GM13976 (cell line): ENCODE measurements at places on chromosomes 4 and X.

DNA sequence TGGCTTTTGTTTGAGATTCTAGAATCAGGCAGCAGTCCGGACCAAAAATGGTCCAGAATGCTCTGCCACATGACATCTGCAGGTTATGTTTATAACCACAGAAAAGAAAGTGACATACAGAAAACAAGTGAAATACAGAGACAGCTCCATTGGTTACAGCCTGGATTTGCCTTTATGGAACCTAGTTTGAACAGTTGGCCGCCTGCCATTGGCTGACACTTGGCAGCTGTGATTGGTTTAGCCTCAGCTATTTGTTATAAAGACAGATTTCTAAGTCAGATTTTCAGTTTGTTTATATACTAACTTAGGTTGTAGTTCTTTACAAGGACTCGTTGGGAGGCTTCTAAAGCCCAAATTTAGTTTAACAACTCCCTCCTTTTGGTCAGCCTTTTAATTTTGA lies 40.8 kb upstream of the IL9R start:
- no peak for DNase-seq

GRCh38 chrX:4579999-4580398 lies 866.5 kb upstream of the PRKX start:
- DNase-seq: no peak

DNA sequence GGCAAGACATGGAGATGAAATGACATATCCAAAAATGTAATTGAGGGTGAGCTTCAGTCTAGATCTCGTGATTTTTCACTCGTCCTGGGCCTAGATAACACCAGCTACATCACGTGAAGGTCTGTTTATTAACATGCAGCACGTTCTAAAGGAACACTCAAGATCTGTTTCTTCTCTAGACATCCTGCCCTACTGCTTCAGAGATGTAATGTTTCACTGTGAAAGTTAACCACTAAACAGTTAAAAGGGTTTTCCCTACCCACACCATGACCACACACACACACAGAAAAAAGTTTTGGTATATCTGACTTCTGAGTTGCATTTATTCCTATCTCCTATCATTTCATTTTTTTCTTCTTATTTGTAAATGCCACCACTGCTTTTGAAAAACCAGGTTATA lies 52.3 kb upstream of the SMIM31 start:
- peak; percentile 31 for DNase-seq

DNA sequence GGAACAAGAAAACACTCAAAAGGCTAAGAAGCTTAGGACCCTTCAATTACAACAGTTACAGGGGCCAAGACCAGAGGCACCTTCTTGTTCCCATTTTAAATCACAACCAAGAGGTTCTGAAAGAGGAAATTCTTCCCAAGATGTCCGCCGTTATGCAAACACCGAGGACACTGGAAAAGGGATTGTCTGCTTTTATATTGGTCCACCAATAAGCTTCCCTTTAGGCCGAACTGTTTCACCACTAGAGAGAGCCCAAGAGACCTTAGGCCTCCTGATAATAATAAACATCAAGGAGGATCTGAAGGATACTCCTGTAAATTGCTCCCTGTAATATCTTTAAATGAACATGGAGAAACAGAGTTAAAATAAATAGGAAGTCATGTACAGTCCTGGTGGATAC lies 92.6 kb upstream of the NLRP2B start:
- no peak for DNase-seq

DNA sequence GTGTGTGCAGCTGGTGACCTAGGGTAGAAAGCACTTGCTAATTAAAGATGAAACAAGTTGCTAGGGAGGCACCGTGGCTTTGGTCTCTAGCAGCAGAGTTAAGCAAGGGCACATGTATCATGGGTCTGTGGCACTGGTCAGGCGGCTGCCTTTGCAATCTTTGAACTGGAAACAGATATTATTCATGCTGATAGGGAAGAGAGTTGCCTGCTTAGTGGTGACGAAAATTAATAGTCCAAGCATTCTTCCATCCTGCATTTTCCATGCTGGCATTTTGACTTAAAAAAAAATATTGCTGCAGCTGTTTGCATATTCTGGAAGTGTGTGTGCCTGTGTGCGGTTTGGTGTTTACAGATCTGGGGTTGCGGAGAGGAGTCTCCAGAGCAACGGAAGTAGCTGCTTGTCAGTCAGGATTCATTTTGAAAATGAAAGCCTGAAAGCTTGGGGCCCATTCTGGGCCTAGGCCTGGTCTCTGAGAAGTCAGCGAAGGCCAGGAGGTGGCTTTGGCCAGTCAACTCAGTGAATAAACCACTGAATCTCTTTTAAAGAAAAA lies 2.3 kb upstream of the SOWAHD start:
- DNase-seq: peak; percentile 75

DNA sequence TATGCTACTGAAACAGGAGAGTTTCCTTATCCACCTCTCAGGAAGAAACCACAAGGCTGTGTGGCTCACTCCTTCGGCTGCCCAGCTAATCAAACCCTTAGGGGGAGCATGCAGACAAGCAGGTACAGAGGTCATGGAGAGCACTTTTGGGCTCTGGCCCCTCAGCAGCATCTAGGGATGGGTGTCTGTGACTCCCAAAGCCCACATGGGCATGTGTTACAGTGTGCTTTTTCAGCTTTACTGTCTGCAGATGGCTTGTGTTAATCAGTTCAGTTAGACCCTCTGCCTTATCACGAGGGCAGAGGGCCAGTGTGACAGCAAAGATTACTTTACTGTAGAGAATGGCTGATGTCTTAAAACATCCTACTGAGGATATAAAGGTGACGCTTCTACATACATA lies 447.4 kb downstream of the PCDH10 start:
- DNase-seq: no peak

DNA sequence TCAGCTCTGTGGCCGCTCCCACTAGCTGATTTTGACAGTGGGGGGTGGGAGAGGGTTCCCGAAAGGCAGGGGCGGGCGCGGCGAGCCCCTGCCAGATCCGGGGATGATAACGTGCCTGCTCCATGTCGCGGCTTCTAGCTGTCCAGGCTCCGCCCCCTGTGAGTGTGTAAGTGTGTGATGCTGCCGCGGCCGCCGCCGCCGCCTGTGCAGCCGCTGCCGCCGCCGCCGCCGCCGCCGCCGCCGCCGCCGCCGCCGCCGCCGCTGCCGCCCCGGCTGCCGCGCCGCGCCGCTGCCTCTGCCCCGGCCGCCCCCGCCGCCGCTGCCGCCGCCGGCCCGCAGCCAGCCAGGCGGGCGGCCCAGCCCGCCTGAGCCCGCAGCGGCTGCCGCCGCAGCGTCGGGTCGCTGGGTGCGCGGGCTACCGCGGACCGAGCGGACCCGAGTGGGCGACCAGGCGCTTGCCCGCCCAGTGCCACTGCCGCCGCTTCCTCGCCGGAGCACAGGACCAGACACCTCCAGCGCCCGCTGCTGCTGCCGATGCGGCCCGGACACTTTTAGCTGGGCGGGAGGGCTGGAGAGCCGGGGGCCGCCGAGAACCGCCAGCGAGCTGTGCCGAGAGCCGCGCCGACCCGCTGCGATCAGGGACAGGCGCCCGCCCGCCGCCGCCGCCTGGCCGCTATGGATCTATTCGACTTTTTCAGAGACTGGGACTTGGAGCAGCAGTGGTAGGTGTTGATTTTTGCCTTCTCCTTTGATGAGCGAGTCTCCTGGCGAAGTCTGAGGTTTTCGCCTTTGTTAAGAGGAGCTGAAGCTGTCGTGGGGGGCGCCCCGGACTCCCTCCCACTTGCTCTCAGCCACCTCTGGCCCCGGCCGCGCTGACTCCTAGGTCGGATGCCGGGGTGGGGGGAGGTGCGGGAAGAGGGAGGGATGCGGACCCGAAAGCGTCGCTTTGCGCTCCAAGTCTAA lies at the start of gene AFF2:
TSS of gene AFF2 (plus strand) at position 195 of the 963 bp plus-strand sequence. CDS start at position 676, 481 bp downstream.
- peak; percentile 35 for DNase-seq

DNA sequence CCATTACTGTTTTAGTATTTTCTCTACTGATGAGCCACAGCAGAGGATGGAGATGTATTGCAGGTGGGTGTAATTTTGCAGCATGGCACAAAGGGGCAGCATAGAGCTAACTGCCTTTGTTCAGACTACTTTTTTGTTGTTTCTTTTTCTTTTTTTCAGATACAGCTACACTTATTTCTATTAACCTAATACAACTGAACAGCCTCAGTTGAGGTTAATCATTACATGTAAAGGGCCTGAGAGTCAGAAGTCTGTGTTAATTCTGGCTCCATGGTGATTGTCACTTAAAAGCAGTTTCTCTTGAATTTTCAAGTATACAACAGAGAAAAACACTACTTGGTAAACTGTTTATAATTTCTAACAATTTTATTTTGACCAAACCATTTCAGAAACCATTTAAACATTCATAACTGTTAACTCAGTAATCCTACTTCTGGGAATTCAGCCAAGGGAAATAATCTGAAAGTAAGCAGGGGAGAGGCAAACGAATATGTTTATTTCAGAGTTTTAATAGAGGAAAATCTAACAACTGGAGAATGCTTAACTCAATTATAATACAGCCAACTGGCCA lies 13.9 kb upstream of the PPEF2 start:
- DNase-seq: peak; percentile 66

GRCh38 chr4:2648159-2648814 lies 107.8 kb downstream of the TNIP2 start:
- no peak for DNase-seq

- peak; percentile 65 for DNase-seq
These were observed 3.2 kb downstream of the CXorf65 start for GRCh38 chrX:71103110-71103983.

DNA sequence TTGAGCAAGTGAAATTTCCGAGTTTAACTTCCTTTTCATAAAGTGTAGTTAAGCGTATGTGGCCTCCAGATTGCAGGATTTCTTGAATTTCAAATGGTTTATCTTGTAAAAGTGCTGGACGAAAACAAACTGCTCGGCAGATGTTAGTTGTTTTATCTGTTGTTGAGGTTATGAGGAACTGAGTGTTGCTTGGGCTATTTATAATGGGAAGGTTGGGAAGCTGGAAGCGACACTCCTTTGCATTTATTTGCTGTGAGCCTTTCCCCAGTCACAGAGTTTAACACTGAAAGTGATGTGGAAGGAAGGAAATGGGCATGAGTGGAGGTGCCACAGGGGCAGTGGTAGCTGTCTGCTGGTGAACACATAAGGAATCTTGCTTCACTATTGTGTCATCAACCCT lies 284.9 kb downstream of the PCDH7 start:
- no peak for DNase-seq

GRCh38 chr4:38004062-38004461 lies 43.9 kb downstream of the PTTG2 start:
- DNase-seq: no peak

DNA sequence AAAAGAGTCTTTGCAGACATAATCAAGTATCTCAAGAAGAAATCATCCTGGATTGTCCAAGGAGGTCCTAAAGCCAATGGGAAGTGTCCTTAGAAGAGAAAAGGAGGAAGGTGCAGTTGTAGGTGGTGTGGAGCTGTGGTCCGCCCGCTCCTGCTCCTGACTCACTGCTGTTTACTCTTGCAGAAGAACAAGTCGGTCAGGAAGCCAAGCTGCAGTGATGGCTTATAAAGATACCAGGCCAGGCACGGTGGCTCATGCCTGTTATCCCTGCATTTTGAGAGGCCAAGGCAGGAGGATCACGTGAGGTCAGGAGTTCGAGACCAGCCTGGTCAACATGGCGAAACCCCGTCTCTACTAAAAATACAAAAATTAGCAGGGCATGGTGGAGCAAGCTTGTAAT lies 66.4 kb upstream of the ATP6AP2 start:
- no peak for DNase-seq

GRCh38 chr4:71614621-71615020 lies 169.3 kb downstream of the GC start:
- DNase-seq: no peak

- no peak for DNase-seq
These were observed 354.7 kb downstream of the STIM2 start for GRCh38 chr4:27215220-27215826.

DNA sequence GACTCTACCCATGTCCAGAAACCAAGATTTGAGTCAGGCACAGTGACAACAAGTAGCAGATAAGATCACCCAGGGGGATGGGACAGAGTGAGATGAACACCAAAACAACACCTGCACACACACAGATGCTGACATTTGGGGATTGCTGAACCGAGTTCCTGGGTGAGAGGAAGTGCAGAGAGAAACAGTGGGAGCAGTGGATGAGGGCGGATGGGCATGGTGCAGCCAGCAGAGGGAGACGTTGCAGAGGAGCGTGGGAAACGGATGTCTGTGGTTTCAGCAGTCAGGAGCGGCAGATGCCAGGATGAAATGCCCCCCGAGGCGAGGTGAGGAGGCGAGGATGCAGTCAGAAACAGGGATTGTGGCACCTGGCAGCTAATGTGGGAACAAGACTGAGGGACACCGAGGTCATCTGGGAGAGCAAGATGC lies 78.6 kb upstream of the STS start:
- DNase-seq: no peak

GRCh38 chr4:88981993-88982392 lies 75.0 kb downstream of the FAM13A start:
- no peak for DNase-seq

GRCh38 chr4:89397441-89397840 lies 89.8 kb upstream of the GPRIN3 start:
- no peak for DNase-seq

GRCh38 chr4:82469791-82470345 lies 39.5 kb downstream of the ENOPH1 start:
- no peak for DNase-seq

DNA sequence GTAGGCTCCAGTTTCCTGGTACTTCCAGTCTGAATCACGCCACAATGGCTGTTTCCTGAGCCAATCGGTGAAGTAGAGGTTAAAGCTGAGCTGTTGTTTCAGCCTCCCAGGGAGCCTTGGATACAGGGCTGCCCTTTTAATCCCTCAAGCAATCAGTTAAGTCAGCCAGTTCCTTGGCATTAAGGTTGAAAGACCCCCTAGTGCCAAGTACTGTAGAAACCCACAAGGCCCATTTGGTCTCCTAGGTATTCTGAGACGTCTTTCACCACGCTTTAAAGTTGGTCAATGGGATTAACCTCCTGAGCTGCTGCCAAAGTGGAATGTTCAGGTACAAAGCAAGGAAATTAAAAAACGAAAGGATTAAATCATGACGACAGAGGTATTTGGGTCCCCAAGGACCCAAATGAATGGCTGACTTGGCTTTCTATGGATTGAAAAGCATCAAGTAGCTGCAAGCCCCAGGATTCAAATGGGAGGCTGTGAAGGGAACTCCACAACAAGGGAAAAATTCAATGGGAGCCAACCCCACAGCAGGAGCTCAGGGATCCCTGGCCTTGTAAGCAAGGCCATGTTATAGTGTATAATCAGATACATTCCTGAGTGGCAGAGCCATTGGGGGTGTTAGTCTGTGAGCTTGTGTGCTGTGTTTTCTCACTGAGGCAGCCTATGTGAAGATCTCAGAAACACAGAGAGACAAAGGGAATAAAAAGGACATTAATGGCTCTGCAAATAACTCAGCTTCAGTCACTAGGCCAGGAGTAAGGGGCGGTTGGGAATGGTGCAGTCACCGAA lies 86.0 kb downstream of the ATG4A start:
- no peak for DNase-seq
